Endothelial cell of umbilical vein (primary cell): ENCODE measurements at places on chromosomes 2 and 18. TPM values are rescaled to one million over a fixed set of nuclear protein-coding genes. Genes with fewer than 3 reads are reported as not detected.

CHRNG gene
- total RNA-seq: not detected in 2 replicates

ZNF396 gene
- total RNA-seq: 0.44 and 0.72 TPM in 2 replicates

PDE11A gene
- total RNA-seq: 0.25 and 0.51 TPM in 2 replicates

LYPD1 gene
- total RNA-seq: 59.0 and 76.6 TPM in 2 replicates

COLEC12 gene
- total RNA-seq: 13.8 and 17.1 TPM in 2 replicates

IKZF2 gene
- total RNA-seq: 0.46 and 0.72 TPM in 2 replicates

UGT1A8 gene
- not detected in 2 replicates for total RNA-seq

GREB1 gene
- 0.23 and 0.58 TPM in 2 replicates for total RNA-seq

GRP gene
- total RNA-seq: not detected in 2 replicates

EFR3B gene
- total RNA-seq: 0.58 and 0.77 TPM in 2 replicates

HOXD4 gene
- 11.5 and 13.7 TPM in 2 replicates for total RNA-seq

SPHKAP gene
- total RNA-seq: not detected in 2 replicates

MEP1B gene
- not detected in 2 replicates for total RNA-seq

SMAD2 gene
- 110 and 123 TPM in 2 replicates for total RNA-seq

- no peak overlapping the region for H3K4me3 ChIP-seq
- peaks cover 15% of the 10 kb centered on the region for H3K27me3 ChIP-seq
- H3K27ac ChIP-seq: no peak overlapping the region
- H3K4me1 ChIP-seq: no peaks in the 10 kb centered on the region
- no peak for DNase-seq
Observed at GRCh38 chr2:232481322-232482140, 6.1 kb downstream of the ECEL1 start.

- H3K27ac ChIP-seq: no peak overlapping the region
- H3K4me1 ChIP-seq: no peaks in the 10 kb centered on the region
- H3K36me3 ChIP-seq: no peaks in the 10 kb centered on the region
- peak; percentile 58 for DNase-seq
Observed at GRCh38 chr2:237171396-237171795, 85.7 kb downstream of the COPS8 start.

GRCh38 chr2:162390801-162391200, 46.9 kb downstream of the GCA start:
- H3K4me1 ChIP-seq: no peaks in the 10 kb centered on the region
- DNase-seq: no peak

GRCh38 chr2:176088937-176089842, 3.3 kb upstream of the HOXD13 start:
- DNase-seq: no peak
- H3K36me3 ChIP-seq: no peaks in the 10 kb centered on the region
- H3K4me3 ChIP-seq: no peak overlapping the region
- H3K27me3 ChIP-seq: peaks cover 87% of the 10 kb centered on the region

DNA sequence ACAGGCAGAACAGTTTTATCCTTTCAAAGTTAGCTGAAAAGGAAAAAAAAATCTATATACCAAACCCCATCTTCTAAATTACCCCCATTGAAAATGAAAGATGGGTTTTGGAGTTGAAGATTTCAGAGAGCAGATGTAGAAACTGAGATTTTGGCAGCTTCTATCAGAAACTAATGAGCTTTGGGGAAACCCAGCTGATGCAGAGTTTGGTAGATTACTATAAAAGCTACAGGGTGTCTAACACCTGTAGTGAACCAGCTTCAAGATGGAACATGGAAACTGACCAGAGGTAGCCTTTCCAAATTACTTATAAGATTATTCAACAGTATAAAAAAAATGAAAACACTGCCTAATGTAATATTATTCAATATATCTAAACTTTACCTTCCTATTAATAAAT, 583.1 kb downstream of the XIRP2 start:
- no peak for DNase-seq
- no peak overlapping the region for H3K27ac ChIP-seq
- H3K4me1 ChIP-seq: no peaks in the 10 kb centered on the region
- H3K27me3 ChIP-seq: no peaks in the 10 kb centered on the region
- H3K4me3 ChIP-seq: no peak overlapping the region

DNA sequence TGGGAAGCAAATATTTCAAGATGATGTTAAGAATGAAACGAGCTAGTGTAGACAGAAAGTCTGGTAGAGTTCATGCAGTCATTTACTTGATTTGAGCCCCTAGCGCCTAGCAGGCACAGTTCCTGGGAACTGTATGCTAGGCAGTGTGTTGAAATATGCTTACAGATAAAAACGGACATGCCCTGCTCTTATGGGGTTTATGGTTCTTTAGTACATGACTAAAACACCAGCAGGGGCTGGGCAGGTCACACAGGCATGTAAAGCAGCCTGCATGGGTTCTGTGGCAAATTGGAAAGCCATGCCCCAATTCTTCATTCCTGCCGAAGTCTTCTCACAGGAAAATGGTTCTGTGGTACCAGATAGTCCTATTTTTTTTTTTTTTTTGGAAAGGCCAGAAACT, 27.3 kb upstream of the MGAT5 start:
- no peaks in the 10 kb centered on the region for H3K36me3 ChIP-seq
- H3K27ac ChIP-seq: no peak overlapping the region
- no peak overlapping the region for H3K4me3 ChIP-seq
- no peaks in the 10 kb centered on the region for H3K4me1 ChIP-seq
- no peak for DNase-seq
- H3K27me3 ChIP-seq: no peaks in the 10 kb centered on the region

GRCh38 chr2:226213717-226214116, 585.9 kb downstream of the IRS1 start:
- H3K4me3 ChIP-seq: no peak overlapping the region
- peaks cover 3% of the 10 kb centered on the region for H3K4me1 ChIP-seq
- H3K27me3 ChIP-seq: no peaks in the 10 kb centered on the region
- H3K27ac ChIP-seq: no peak overlapping the region
- no peak for DNase-seq

GRCh38 chr2:113877711-113878598, 11.9 kb upstream of the ACTR3 start:
- H3K4me3 ChIP-seq: no peak overlapping the region
- DNase-seq: peak; percentile 36
- H3K4me1 ChIP-seq: peaks cover 15% of the 10 kb centered on the region
- H3K27ac ChIP-seq: no peak overlapping the region
- no peaks in the 10 kb centered on the region for H3K27me3 ChIP-seq
- H3K36me3 ChIP-seq: no peaks in the 10 kb centered on the region

- H3K4me1 ChIP-seq: no peaks in the 10 kb centered on the region
- no peak for DNase-seq
- H3K27ac ChIP-seq: no peak overlapping the region
Observed at GRCh38 chr2:60316381-60317033, 236.9 kb downstream of the BCL11A start.

DNA sequence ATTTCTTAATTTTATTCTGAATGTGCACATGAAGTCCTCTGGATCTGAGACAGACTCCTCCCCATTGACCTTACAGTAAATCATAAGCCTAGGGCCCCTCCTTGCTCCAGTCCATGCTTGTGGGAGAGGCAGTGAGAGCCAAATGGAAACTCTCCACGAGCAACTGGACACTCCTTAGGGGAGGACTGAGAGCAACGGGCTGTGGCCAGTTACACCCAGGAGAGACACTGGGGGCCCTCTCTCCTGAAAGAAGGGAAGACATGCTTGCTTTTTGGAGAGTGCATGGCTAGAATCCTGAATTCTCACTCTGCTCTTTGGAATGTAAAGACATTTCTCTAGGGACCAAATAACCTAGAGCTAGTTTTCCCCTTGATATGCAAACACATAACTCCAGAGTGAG, 49.0 kb upstream of the BIN1 start:
- H3K27ac ChIP-seq: no peak overlapping the region
- H3K4me3 ChIP-seq: no peak overlapping the region
- no peaks in the 10 kb centered on the region for H3K27me3 ChIP-seq
- peaks cover 14% of the 10 kb centered on the region for H3K4me1 ChIP-seq
- no peaks in the 10 kb centered on the region for H3K36me3 ChIP-seq

GRCh38 chr18:9446839-9447238, 28.5 kb upstream of the RALBP1 start:
- no peak overlapping the region for H3K4me3 ChIP-seq
- H3K4me1 ChIP-seq: no peaks in the 10 kb centered on the region
- no peak overlapping the region for H3K27ac ChIP-seq
- peaks cover 6% of the 10 kb centered on the region for H3K27me3 ChIP-seq

DNA sequence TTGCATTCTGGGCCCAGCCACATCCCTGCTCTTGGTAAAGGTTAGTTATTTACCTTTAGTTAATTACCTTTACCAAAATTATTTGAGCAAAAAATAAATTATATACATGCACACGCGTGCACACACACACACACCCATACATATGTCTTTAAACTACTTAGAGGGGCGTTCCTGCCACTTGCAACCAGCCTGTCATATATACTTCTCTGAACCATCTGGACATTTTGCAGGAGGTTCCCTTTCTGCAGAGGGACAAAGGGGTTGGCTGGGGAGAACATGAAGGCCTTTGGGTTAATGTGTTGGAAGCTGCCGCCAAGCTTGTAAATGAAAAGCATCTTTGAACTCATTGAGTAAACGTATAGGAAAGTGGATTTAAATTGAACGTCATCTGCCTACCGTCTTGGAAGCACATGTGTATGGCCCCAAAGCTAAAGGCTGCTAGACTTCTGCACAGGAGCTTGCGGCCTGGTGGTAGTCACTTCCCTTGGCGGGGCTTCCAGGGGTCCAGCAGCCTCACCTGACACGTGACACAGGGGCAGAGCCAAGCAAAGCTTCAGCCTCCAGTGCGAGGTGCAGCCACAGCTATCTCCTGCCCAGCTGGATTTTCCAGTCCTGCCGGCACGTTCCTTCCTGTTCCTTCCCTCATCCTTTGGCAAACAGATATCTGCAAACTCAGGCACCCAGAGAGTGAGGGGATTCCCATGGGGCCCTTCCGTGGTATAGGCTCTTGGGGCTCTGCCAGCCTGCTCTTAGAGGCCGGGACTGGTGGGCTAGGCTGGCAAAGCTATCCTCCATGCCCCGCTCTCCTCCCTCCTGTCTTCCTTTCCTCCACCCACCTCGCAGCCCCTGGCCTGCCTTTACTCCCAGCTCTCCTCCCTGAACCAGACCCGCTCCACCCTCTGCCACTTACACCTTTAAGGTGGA, 46.1 kb downstream of the SERTAD2 start:
- no peak overlapping the region for H3K4me3 ChIP-seq
- H3K27ac ChIP-seq: no peak overlapping the region
- no peaks in the 10 kb centered on the region for H3K4me1 ChIP-seq
- no peaks in the 10 kb centered on the region for H3K36me3 ChIP-seq
- no peaks in the 10 kb centered on the region for H3K27me3 ChIP-seq

DNA sequence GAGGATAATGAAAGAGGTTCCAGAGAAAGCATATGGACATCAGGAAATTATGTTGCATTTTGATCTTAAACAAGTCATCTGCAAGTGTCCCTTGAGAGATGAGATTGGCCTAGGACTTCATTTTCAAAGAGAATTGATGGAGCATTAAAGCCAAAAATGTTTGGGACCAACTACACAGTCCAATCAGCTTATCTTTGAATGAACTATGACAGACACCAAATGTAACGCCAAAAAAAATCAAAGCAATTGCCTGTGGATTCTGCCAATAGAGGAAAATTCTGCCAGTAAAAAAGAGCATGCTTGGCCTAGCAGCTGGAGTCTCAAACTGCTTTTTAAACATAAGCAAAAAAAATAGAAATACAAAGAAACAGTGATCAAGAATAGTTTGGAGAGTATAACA, 594.5 kb upstream of the CHAC2 start:
- DNase-seq: no peak
- no peak overlapping the region for H3K27ac ChIP-seq
- H3K4me3 ChIP-seq: no peak overlapping the region
- H3K27me3 ChIP-seq: no peaks in the 10 kb centered on the region
- no peaks in the 10 kb centered on the region for H3K36me3 ChIP-seq

DNA sequence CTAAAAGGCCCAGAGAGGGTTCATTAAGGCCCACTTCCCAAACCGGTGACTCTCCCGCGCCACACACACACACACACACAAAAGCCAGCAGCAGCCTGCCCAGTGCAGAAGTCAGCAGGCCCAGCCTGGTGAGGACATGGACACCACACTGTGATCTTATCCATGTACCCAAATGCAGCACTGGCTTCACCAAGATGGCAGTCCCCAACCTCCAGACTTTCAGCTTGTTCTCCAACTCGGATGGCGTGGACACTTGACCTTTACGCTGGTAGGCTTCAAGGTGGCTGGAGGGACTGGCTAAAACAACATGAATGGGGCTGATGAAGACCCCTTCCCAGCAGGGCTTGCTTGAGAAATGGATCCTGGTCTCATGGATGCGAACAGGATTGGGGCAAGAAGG, 50.4 kb downstream of the TNS1 start:
- H3K27ac ChIP-seq: no peak overlapping the region
- no peaks in the 10 kb centered on the region for H3K27me3 ChIP-seq
- H3K4me1 ChIP-seq: no peaks in the 10 kb centered on the region
- no peak for DNase-seq
- no peak overlapping the region for H3K4me3 ChIP-seq
- H3K36me3 ChIP-seq: no peaks in the 10 kb centered on the region

DNA sequence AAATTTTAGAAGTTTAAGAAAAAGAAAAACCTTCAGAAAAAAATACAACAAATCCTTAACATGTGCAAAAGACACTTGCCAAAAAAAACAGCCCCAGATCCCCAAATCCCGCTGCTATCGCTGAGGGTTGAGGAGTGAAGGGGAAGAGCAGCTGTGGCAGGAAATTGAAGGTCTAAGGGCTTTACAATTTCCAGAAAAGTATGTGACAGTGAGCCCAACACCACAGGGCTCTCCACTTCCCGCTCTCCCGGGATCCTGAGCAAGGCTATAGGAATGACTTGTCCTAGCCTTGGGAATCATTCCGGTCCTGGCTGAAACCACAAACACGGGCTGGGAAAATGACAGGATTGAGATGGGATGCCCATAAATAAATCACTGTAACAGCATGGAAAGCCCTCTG, 191.4 kb downstream of the TMEM163 start:
- H3K4me3 ChIP-seq: no peak overlapping the region
- no peak overlapping the region for H3K27ac ChIP-seq
- H3K36me3 ChIP-seq: no peaks in the 10 kb centered on the region
- H3K27me3 ChIP-seq: peaks cover 3% of the 10 kb centered on the region
- DNase-seq: no peak

- no peak for DNase-seq
- H3K27ac ChIP-seq: no peak overlapping the region
- no peak overlapping the region for H3K4me3 ChIP-seq
- no peaks in the 10 kb centered on the region for H3K27me3 ChIP-seq
- peaks cover 3% of the 10 kb centered on the region for H3K4me1 ChIP-seq
- no peaks in the 10 kb centered on the region for H3K36me3 ChIP-seq
Observed at GRCh38 chr2:3368261-3368722, 9.3 kb downstream of the EIPR1 start.

- no peaks in the 10 kb centered on the region for H3K36me3 ChIP-seq
- no peaks in the 10 kb centered on the region for H3K27me3 ChIP-seq
- H3K4me3 ChIP-seq: no peak overlapping the region
- H3K27ac ChIP-seq: no peak overlapping the region
Observed at GRCh38 chr2:29223257-29223656, 108.0 kb downstream of the CLIP4 start.
